ENCODE measurements at places on chromosomes 7 and 10.

- no peak for DNase-seq
Measured at GRCh38 chr10:43861966-43862751, 213.5 kb upstream of the ZNF32 start.

DNA sequence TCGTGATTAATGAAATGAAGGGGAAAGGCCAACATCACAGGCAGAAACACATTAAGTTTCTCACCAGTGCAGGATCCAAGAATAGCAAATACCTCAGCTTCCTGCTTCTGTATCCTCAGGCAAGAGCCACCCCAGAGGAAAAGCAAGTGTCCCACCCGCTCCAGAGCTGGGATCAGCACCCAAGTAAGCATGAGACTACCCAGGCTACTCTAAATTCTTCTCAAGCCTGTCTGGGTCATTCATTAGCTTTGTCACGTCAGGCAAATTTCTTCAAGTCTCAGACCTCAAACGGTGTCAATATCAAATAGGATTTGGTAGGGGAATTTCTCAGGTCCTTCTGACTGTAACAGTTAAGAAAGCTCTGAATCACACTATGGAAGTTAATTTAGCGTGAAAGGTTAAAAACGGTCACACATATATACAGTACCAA is 59.0 kb downstream of the GNA12 start:
- DNase-seq: no peak

DNA sequence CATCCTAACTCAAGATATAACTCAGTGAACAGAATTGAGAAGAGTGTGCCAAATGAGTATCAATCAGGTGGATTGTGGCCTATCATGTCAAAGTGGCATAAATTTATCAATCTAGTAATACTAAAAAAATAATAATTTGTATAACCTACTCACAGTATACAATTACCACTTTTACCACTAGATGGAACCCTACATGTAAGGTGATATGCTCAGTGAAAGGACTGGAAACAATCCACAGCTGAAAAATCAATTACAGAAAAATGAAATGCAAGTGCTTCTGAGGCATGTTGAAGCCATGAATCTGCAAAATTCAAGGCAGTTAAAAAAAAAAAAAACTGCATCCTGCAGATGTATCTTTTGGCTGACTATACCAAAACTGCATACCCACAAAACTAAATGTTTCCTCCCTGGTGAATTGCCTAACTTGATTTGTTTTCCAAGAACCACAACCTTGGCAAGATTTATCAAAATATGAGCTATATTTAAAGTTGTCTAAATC is 13.9 kb downstream of the ARHGAP19 start:
- DNase-seq: no peak

GRCh38 chr10:35307297-35307696 is 29.0 kb upstream of the CCNY start:
- no peak for DNase-seq

DNA sequence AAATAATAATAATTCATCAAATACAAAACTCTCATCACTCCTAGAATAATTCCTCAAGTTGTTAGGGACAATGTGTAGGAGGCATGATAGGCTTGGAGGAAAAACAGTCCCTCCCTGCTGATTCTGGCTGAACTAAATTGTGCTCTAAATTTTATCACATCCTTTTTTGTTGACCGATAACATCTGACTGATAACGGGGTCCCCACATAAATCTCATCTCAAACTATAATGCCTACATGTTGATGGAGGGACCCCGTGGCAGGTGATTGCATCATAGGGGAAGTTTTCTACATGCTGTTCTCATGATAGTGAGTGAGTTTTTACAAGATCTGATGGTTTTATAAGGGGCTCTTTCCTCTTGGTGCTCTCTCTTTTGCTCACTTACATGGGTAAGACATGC is 1043.5 kb upstream of the SORCS1 start:
- DNase-seq: no peak
